ENCODE measurements at places on chromosomes 7 and 10. TPM values are rescaled to one million over a fixed set of nuclear protein-coding genes. Genes with fewer than 3 reads are reported as not detected.

DNA sequence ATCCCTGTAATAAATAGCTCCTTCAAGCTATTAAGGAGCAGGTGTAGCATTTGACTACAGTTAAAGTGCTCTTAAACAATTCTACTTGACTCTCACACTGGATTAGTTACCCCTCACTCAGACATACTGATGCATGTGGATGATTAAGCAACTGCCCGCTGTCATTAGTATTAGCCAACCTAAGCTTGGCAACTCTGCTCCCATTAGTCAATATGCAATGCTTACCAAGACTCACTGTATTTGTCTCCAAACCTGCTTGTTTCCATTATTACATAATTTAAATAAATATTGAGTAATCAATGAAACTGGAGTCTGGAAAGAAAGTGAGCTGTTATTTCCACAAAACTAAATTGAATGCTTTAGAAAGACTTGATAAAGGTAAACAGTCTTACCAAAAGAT, 144.0 kb upstream of the ASAH2 start:
- no peak overlapping the region for H3K4me3 ChIP-seq
- no peaks in the 10 kb centered on the region for H3K27me3 ChIP-seq
- H3K27ac ChIP-seq = no peak overlapping the region
- peaks cover 63% of the 10 kb centered on the region for H3K4me1 ChIP-seq
- H3K36me3 ChIP-seq = peaks cover 12% of the 10 kb centered on the region

DNA sequence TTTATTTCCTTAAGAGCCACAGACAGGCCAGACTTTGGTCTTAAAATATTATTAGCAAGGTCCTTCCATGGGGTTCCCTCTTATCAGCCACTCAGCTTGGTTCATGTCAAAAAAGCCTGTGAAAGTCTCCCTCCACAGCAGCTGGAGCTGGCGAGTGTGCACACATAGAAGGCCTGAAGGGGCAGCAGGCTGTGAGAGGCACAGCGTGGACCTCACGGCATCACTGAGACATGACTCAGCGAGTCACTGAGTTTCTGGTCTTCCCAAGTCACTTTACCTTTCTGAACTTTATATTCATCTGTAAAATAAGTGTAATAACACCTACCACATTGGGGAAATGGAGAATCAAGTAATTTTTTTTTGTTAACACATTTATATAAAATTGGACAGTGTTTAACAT, 8.7 kb downstream of the TAF3 start:
- peak; percentile 38 for DNase-seq
- no peaks in the 10 kb centered on the region for H3K27me3 ChIP-seq
- H3K4me1 ChIP-seq = peaks cover 10% of the 10 kb centered on the region
- no peak overlapping the region for H3K4me3 ChIP-seq
- H3K27ac ChIP-seq = peak overlapping the region; percentile 57

- H3K4me3 ChIP-seq = no peak overlapping the region
- no peaks in the 10 kb centered on the region for H3K4me1 ChIP-seq
- H3K27ac ChIP-seq = no peak overlapping the region
- H3K27me3 ChIP-seq = peaks cover 12% of the 10 kb centered on the region
- DNase-seq = no peak
These were observed 7.2 kb upstream of the ADAM22 start for GRCh38 chr7:87926581-87927461.

GRCh38 chr10:133372507-133372906, 647 bp downstream of the ECHS1 start:
- H3K4me3 ChIP-seq = peak overlapping the region; percentile 62
- peaks cover 6% of the 10 kb centered on the region for H3K4me1 ChIP-seq
- DNase-seq = no peak
- H3K36me3 ChIP-seq = peaks cover 12% of the 10 kb centered on the region

- no peak for DNase-seq
- H3K27me3 ChIP-seq = peaks cover 28% of the 10 kb centered on the region
- H3K27ac ChIP-seq = no peak overlapping the region
These were observed 120.1 kb upstream of the PITRM1 start for GRCh38 chr10:3292636-3293035.

GRCh38 chr7:90951986-90952954, 312.0 kb upstream of the FZD1 start:
- peaks cover 5% of the 10 kb centered on the region for H3K36me3 ChIP-seq
- no peak overlapping the region for H3K4me3 ChIP-seq
- no peak overlapping the region for H3K27ac ChIP-seq
- H3K4me1 ChIP-seq = no peaks in the 10 kb centered on the region
- no peak for DNase-seq

DNA sequence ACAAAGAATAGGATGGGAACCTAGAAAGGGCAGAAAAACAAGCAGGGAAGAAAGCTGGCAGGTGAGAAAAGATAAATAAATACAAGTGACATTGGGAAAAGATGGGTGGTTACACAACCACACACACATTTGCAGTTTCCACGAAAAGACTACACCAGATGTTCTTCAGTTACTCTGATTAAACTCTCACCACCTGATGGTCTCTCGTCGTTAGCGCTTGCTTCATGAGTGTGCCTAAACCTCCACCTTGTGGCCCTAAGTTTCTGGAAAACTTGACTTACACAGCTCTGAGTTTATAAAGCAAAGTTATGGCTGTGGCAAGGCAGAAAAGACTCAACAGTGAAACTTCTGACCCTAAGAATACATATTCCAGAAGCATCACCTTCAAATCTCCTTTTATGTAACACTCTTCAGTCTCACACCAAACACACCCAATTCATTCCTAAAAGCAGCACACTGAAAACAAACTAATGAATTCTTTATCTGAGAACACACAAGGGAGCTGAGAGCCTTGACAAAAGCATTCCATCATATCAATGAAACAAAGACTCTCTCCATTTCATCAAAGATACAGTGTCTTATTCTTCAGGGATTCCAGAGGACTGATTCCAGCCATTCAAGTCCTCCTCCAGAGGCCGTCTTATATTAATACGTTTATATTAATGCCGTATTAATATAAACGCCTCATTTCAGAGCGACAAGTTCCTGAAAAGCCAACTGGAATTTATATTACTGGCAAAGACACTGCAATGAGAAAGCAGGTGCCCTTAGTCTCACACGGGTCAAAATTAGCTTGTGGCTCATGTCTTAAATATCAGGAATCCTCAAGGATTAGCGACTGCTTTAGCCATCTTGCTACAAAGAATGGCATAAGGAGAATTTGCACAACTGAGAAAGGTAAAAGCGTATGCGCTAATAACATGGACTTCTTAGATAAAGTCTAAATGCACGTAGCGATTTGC, 77.6 kb downstream of the RNF216 start:
- H3K27me3 ChIP-seq = no peaks in the 10 kb centered on the region
- peaks cover 22% of the 10 kb centered on the region for H3K36me3 ChIP-seq
- H3K27ac ChIP-seq = peak overlapping the region; percentile 44
- H3K4me3 ChIP-seq = no peak overlapping the region

The ESYT2 gene
- 52.6 TPM for total RNA-seq

DNA sequence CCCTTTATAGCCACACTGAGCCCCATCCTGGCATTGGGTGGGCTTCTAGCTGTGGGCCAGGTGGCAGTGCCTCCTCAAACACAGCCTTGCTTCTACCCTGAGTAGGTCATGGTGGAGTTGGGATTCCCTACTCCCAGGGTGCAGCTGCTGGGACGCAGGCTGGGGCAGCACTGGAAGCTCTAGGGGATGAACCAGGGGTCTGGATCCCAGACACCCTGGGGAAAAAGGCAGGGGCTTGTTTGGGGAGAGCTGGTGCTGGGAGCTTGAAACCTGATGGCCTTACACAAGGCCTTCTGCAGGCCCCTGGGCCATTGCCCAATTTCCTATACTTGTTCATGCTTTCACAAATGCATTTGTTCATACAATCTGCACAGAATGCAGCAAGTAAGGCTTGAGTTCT, 103.7 kb upstream of the CTBP2 start:
- no peak overlapping the region for H3K27ac ChIP-seq
- H3K27me3 ChIP-seq = peaks cover 1% of the 10 kb centered on the region
- H3K4me3 ChIP-seq = no peak overlapping the region
- DNase-seq = no peak

- H3K4me3 ChIP-seq = no peak overlapping the region
- H3K27ac ChIP-seq = no peak overlapping the region
- peaks cover 13% of the 10 kb centered on the region for H3K4me1 ChIP-seq
- no peak for DNase-seq
- no peaks in the 10 kb centered on the region for H3K36me3 ChIP-seq
These were observed 144.7 kb downstream of the CYP26A1 start for GRCh38 chr10:93218386-93218785.

- H3K27me3 ChIP-seq = peaks cover 48% of the 10 kb centered on the region
- no peak for DNase-seq
- H3K4me3 ChIP-seq = no peak overlapping the region
- no peak overlapping the region for H3K27ac ChIP-seq
- H3K36me3 ChIP-seq = no peaks in the 10 kb centered on the region
These were observed 6.6 kb upstream of the SP8 start for GRCh38 chr7:20793248-20793647.

The CPN1 gene
- not detected for total RNA-seq

- H3K4me3 ChIP-seq = no peak overlapping the region
- no peaks in the 10 kb centered on the region for H3K27me3 ChIP-seq
- peaks cover 9% of the 10 kb centered on the region for H3K36me3 ChIP-seq
- H3K4me1 ChIP-seq = peaks cover 53% of the 10 kb centered on the region
- DNase-seq = no peak
These were observed 38.2 kb downstream of the GBF1 start for GRCh38 chr10:102283488-102283887.

GRCh38 chr7:137695942-137696341, 150.8 kb downstream of the DGKI start:
- H3K4me3 ChIP-seq = no peak overlapping the region
- H3K27ac ChIP-seq = no peak overlapping the region
- H3K27me3 ChIP-seq = peaks cover 4% of the 10 kb centered on the region

DNA sequence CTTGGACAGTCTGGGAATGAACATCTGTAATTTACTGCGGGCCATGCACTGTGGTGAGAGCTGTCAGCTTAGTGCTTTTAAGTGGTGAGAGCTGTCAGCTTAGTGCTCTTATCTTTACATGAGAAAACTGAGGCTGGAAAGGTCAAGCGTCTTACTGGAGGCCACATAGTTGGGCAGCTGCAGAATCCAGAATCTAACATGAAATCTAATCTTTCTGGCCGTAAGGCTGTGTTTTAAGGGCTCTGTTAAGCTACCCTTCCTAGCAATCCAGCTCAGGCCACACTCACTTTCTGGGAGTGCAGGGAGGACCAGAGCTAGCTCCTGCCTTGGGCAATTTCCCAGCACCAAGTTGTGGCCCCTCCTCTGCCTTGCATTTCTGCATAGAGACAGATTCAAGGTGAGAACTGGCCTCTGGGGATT, 70.2 kb downstream of the SORCS3 start:
- no peaks in the 10 kb centered on the region for H3K4me1 ChIP-seq
- no peak overlapping the region for H3K4me3 ChIP-seq
- peaks cover 4% of the 10 kb centered on the region for H3K27me3 ChIP-seq
- H3K36me3 ChIP-seq = no peaks in the 10 kb centered on the region
- no peak overlapping the region for H3K27ac ChIP-seq

The WAPL gene
- 32.0 TPM for total RNA-seq

DNA sequence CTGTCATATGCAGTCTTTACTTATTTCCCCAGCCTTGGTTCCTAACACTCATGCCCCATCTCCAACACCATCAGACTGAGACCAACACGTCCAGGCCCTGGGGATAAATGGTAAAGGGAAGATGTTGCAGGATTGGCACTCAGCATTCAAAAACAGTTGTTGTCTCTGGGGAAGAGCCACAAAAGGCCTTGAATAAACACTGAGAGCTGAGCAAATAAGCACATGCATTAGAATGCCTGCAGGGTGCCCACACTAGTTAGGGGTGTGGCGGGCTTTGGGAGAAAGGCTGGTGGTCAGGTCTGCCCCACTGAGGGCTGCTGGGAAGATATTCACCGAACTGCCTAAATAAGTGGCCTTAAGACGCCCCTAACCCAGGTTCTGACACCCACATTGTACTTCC, 391.0 kb downstream of the GFRA1 start:
- no peaks in the 10 kb centered on the region for H3K4me1 ChIP-seq
- no peak overlapping the region for H3K27ac ChIP-seq
- no peaks in the 10 kb centered on the region for H3K36me3 ChIP-seq
- H3K4me3 ChIP-seq = no peak overlapping the region
- DNase-seq = no peak

DNA sequence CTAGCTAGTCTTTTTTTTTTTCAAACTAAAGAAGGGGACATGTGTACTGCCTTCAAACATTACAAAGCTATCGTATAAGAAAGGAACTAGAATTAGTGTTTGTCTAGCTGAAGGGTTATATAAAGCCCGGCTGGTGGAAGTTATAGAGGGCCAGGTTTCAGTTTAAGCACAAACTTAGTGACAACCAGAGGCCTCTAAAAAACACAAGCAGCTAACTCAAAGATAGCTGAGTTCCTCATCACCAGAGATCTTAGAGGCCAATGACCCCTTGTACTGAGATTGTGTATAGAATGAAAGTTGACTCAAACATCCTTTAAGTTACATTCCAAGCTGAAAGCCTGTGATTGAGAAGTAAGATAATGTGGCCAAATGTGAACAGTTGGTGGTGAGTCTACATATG, 28.1 kb upstream of the SGMS1 start:
- H3K36me3 ChIP-seq = no peaks in the 10 kb centered on the region
- peaks cover 18% of the 10 kb centered on the region for H3K4me1 ChIP-seq
- H3K4me3 ChIP-seq = no peak overlapping the region
- no peak overlapping the region for H3K27ac ChIP-seq
- DNase-seq = no peak

DNA sequence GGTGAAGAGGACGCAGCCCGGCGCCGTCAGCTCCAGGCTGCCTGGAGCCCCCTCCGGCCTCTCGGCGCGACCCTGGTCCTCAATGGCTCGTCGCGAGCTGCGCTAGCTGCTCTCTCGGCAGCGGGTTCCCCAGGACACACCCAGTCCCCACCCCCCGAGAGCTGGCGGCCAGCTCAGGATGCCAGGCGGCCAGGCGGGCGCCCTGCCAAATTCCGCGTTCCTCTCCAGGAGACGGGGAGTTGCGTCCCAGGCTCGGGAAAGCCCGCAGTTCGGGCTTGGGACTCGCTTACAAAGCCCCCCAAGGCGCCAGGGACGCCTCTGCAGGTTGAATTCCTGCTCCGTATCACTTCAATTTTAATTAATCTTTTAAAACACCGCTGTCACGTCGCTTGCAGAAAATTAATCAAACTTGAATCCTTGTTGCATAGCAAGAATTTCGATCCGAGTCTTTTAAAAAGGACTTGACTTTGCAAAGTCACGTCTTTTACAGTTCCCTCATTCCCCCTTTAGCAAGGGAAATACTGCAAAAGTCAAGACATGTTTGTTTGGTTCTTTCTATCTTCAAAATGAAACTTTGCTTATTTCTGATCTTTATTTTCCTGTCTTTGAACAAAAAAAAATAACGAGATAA, 28.2 kb downstream of the SKIDA1 start:
- peak overlapping the region; percentile 91 for H3K4me3 ChIP-seq
- H3K36me3 ChIP-seq = no peaks in the 10 kb centered on the region
- peaks cover 17% of the 10 kb centered on the region for H3K4me1 ChIP-seq
- H3K27ac ChIP-seq = no peak overlapping the region
- H3K27me3 ChIP-seq = peaks cover 8% of the 10 kb centered on the region

DNA sequence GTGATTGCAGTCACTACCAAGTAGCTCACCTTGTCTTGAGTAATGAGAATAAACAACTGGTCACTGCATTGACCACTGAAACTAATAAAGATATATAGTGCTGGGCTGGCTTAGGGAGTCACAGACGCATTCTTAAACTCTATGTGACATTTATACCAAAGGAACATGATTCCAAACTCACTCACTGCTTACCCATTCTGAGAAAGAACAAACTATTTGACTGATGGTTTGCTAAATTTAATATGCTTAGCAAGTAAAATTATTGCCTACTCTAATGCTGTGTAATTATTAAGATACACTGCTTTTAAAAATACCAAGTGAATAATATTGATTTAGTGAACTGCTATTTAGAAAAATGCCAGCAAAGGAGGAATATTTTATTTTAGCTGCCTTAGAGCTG, 191.1 kb downstream of the LRMDA start:
- no peaks in the 10 kb centered on the region for H3K27me3 ChIP-seq
- no peak for DNase-seq
- no peaks in the 10 kb centered on the region for H3K36me3 ChIP-seq
- no peak overlapping the region for H3K27ac ChIP-seq

The TEX36 gene
- total RNA-seq = not detected

All from HFFc6 (cell line).